ENCODE measurements at places on chromosomes 3 and 15.

GRCh38 chr3:157329551-157329950 lies 107.1 kb upstream of the PTX3 start:
- DNase-seq = no peak

- no peak for DNase-seq
Measured at GRCh38 chr3:175003590-175003989, 144.5 kb downstream of the NAALADL2 start.

DNA sequence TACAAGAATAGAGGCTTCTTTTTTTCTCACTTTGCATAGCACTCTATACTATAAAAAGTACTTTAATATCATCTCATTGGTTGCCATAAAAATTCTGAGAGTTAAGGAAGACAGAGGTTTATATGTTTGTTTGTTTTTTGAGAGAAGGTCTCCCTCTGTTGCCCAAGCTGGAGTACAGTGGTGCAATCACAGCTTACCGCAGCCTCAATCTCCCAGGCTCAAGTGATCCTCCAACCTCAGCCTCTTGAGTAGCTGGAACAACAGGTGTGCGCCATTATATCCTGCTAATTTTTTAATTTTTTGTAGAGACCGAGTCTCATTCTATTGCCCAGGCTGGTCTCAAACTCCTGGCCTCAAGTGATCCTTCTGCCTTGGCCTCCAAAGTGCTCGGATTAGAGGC lies 250.2 kb downstream of the LPP start:
- DNase-seq = no peak

- no peak for DNase-seq
Measured at GRCh38 chr3:98968824-98969223, 67.3 kb upstream of the DCBLD2 start.

- no peak for DNase-seq
Measured at GRCh38 chr3:129795186-129796010, 98.1 kb downstream of the TMCC1 start.

- no peak for DNase-seq
Measured at GRCh38 chr15:92617549-92618520, 37.7 kb downstream of the FAM174B start.

DNA sequence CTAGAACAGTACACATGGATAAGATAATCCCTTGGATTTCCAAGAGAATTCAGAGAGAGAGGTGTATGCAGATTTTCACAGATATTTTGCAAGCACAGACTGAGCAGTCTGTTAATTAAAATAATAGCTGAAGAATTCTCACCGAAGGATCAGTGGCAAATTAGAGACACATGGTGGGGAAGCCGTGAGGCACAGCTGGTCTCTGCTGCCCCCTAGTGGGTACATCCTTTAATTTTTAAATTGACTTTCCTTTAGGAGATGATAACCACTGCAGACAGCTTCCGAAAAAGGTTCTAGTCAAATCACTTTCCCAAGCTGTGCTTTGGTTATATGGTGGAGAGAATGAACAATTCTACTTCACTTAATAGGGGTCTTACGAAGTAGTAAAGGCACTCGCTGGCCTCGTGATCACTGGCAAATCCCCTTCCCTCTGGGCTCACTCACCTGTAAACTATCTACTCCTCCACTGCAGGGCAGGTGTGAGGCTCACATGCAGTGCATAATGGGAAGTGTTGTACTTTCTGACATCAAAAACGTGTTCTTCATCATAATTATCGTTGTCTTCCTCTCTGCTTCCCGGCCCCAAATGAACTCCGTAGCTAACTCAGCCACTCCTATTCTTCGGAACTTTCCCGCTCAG lies 19.5 kb downstream of the MESD start:
- no peak for DNase-seq

GRCh38 chr3:177977381-177978158 lies 558.7 kb upstream of the KCNMB2 start:
- DNase-seq = peak; percentile 82

- no peak for DNase-seq
Measured at GRCh38 chr3:100606894-100607512, 2.4 kb upstream of the ADGRG7 start.

DNA sequence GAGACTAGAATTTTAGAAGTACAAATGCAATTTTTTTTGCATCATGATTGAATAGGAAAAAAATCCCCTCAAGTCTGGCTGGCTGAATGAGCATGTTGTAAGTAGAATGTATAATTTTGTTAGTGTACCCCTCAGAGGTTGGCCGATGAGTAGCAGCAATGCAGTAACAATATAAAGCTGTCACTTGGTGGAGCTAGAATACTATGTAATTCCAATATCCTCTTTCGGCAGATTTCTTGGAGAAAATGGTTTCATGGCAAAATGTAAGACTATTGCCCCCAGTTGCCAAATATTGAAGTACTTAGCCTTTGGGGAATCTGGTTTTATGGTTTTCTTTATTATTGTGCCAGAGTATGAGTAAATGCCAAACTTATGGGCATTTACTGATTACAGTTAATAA lies 39.8 kb upstream of the SGO1 start:
- DNase-seq = no peak

GRCh38 chr15:41544650-41545015 lies 576 bp upstream of the RPAP1 start:
- no peak for DNase-seq

DNA sequence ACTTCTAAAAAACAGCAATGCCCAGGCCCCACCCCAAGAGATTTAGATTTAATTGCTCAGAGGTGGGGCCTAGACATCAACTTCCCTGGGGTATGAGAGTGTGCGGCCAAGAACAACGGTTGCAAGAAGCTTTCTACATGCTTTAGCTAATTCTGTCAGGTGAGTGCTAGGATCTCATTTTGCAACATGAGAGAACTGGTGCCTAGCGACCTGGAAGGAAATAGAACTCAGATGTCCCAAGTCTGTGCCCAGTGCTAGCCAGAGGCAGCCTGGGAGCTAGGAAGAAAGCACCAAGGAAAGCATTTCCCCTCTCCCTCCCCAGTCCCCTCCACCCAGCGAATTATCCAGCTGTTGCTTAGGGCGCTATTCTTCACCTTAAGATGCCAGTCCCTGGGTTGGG lies 22.9 kb upstream of the HRH1 start:
- no peak for DNase-seq

DNA sequence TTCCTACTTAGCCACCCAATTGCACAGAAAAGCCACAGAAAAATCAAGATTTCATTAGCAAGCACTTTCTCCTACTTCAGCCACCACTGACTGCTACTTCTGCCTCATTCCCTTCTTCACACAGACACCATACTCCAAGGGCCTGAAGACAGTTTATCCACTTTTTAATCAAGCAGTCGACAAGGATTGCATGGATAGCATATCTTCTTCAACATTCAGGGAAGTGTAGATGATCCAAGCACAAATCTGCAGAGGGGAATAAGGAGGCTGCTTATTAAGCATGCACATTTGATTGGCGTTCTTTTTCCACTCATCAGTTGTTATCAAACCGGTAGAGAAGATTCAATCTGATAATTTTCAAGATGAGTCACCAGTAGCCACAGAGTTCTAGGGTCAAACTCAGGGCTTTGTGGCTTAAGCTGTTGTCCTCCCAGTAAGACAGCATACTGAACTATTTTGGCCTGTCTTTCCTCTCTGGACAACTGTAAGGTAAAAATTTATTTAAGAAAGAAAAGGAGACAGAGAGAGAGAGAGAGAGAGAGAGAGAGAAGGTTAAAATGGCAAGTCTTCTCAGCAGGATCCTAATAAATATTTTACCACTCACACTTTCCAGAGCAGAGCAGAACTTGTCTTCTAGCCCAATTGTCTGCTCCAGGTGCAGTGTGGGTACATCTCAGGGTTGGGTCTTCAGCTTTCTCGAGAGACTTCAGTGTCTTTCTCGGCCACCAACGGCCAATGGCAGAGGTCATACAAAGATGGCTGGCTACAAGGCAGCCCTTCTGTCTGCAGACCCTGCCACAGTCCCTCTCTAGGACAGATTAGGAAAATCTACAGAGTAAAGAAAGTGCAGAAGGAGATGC lies 80.6 kb upstream of the BHLHE40 start:
- no peak for DNase-seq

DNA sequence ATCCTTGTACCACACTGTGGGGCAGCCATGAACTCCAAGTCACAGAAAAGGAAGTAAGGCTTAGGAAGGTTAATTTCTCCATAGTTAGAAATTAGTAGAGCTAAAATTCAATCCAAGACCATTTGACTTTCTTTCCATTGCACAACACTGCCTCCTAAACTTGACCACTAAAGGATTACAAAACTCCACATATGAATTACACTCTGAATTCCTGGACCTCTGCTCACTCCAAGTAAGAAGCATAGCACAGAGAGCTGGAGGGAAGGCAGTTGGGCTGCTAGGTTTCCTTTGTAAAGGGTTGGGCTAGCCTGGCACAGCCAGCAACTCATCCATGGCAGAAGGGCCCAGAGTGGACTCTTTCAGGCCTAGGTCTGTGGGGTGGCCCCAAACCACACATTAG lies 134.4 kb downstream of the MYLK start:
- peak; percentile 92 for DNase-seq

- DNase-seq = no peak
Measured at GRCh38 chr15:38699633-38700230, 135.1 kb upstream of the RASGRP1 start.

DNA sequence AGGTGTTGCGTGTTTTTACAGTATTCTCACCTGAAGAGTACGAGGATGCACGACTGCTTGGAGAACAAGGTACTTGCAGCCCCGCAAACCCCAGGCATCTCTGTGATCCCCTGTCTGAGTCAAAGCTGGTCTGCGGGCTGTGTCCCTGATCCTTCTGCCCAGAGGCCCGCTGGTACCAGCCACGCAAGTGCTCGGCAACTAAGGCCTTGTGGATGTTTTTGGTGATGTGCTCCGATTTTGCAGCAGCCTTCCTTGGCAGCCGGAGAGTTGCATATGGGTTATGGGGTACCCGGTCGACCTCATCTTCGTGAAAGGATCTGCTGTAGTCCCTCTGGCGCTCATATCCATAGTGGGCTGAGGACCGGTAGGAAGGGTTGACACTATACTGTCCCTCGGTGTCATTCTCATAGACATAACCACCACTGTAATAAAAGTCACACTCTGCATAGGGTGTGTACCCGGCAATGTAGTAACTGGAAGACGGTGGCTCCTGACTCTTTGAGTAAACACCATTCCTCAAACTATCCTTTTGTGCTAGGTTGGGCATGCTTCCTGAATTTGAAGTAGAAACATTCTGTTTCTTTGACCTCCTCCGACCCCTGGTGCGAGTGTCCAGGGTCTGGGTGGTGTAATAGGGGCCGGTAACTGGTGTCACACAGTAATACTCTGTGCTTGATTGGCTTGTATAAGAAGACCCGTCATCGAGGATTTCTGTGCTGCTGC lies 58.6 kb upstream of the LMOD3 start:
- DNase-seq = no peak

DNA sequence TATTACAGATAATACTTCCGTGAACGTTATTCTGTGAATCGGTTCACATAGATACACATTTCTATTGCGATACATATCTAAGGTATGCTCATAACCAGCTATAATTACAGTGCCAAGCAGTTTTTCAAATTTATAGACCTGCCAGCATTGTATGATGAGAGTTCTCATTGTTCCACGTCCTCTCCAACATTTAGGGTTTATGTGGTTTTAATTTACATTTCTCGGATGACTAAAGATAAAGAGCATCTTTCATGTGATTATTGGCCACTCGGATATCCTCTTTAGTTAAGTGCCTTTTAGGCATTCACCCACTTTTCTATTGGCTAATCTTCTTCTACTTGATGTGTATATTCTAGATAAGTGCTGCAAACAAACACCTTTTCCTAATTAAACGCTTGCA lies 134.7 kb upstream of the CCDC54 start:
- DNase-seq = no peak

DNA sequence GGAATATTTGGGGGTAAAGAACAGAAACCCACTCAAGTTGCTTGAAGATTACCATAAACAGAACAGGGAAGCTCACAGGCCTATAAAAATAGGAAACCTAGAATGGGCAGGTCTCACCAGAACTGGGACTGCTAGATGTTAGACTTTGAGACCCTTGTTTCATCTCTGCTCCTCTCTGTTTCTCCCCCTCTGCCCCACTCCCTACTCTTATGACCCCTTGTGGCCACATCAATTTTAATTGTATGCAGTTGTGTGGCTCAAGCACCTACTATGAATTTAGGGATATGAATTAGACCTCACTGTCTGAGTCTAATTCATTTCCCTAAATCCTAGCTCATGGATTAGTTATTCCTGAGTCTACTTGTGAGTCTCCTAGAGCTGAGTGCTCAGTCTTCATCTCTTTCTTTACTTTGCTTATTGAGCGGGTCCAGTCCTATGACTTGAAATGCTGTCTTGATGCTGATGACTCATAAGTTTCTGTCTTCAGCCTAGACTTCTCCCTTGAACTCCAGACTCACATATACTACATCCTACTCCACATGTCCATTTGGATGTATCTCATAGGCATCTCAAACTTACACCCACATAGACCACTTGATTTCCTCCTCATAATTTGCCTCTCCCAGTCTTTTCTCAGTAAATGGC lies 78.7 kb downstream of the ITPR1 start:
- DNase-seq = no peak

- no peak for DNase-seq
Measured at GRCh38 chr3:71317749-71318457, 265.6 kb downstream of the FOXP1 start.

DNA sequence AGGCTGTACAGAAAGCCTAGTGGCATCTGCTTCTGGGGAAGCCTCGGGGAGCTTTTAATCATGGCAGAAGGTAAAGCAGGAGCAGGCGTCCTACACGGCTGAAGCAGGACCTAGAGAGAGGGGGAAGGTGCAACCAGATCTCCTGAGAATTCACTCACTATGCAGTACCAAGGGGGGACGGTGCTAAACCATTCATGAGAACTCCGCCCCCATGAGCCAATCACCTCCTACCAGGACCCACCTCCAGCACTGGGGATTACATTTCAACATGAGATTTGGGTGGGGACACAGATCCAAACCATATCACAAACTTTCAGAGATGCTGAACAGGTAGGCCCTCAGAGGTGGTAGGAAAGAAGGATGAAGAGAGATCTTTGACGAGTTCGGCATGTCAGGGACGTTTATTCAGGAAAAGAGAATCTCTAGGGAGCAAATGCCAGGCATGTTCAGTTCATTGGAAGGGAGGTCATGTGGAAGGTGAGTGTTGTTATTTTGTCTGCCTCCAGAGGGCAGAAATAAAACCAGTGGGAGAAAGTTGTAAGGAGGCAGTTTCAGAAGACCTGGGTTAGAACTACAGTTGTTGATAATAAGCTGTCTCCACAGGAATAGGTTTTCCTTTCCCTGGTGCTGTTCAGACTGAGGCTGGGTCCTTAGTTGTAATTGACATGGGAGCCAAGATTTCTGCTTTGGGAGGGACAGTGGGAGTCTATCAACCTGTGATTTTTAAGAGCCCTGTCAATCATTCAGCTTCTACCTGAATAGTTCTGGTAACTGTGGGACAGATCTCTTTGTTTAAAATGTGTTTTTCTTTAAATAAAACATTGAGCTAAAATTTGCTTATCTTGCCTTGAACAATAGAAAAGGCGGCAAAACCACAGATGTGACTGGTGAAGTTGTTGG lies 4.3 kb upstream of the FNDC3B start:
- no peak for DNase-seq

GRCh38 chr15:27583651-27584050 lies 515.5 kb downstream of the OCA2 start:
- DNase-seq = no peak

DNA sequence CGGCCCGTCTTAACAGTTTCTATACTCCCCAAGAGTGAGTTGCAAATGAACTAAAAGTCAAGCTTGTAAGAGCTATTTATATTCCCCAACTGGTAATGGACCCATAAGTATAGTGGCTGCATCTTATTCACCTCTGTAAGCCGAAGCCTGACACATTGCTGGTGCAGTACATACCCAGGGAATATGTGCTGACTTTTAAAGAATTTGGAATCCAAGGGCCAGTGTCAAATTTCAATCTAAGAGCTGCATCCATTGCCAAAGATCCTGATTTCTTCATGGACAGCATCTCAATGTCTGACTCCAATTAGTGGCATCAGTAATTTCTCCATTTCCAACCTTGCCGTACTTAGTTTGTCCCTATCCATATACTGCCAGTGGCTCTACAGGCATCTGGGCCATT lies 42.0 kb downstream of the FRMD4B start:
- DNase-seq = no peak
